Right lung (tissue), 10 donors: ENCODE measurements at places on chromosomes 2 and 18. TPM values are rescaled to one million over a fixed set of nuclear protein-coding genes. Genes with fewer than 3 reads are reported as not detected.

DNA sequence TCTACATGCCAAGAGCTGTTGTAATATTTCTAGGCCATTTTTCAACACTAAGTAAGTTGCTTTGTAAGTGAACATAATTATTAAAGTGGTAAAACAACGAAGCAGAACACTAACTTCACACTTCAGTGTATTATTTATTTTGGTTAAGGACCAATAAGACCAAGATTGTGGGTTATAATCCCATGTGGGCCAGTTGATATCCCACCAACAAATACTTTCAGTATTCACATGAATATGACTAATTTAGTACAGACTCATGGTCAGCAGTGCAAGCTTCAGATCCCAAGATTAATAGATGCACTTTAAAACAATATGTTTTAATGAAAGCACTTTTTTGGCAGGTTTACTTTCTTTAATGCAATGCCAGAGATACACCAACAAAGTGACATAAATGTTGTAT is 154.3 kb downstream of the LCLAT1 start:
- DNase-seq: no peak

DNA sequence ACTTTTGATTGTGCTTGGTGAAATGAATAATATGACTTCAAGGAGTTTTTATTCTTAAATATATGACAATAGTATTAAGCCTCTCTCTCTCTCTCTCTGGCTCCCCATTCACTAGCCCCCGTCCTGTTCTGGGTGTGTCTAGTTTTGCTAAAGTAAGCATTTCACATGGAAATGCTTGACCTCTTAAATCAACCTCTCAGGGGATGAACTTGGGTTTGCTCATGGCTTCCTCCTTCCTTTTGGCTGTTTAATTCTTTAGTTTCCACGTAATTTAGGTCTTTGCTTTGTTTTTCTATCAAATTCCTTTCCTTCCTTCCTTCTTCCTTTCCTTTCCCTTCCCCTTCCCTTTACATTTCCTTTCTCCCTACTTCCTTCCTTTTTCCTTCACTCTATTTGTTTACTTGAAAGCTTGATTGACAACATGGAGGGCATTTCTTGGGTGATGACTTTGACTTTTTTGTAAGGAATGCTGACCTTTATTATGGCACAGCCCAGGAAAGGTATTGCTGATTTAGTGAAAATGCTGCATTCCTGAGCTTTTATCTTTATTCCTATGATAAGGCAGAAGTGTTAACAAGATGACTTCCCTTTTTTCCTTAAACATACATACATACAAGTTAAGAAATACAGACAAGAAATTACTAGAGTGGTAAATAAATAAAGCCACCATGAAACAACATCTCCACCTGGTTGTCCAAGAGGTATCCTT is 3.6 kb downstream of the DPP4 start:
- no peak for DNase-seq

GRCh38 chr2:50957896-50958295 is 74.0 kb downstream of the NRXN1 start:
- peak; percentile 6 for DNase-seq

DNA sequence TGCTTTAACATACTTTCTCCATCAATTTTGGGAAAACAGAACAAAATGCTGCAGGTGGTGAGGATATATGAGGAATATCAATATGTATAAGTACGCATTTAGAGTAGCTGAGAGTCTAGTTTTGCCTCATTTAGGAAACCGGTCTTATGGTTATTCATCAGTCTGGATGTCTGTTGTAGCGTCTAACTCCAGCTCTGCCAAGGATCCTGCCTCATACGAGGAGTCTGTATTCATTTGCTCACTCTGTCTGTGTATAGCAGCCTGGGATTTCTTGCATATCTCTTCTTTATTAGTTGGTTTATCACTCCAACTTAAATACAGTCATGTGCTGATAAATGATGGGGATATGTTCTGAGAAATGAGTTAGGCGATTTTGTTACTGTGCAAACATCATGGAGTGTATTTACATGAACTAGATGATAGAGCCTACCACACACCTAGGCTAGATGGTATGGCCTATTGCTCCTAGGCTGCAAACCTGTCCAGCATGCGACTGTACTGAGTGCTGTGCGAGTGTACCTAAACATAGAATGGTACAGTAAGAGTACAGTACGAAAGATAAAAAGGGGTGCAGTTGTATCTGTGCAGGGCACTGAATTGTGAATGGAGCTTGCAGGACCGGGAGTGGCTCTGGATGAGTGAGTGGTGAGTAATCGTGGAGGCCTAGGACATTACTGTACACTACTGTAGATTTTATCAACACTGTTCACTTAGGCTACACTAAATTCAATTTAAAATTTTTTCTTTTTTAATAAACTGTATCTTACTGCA is 148.1 kb downstream of the ZNF407 start:
- DNase-seq: no peak

GRCh38 chr18:38174594-38174993 is 609.0 kb upstream of the CELF4 start:
- no peak for DNase-seq

DNA sequence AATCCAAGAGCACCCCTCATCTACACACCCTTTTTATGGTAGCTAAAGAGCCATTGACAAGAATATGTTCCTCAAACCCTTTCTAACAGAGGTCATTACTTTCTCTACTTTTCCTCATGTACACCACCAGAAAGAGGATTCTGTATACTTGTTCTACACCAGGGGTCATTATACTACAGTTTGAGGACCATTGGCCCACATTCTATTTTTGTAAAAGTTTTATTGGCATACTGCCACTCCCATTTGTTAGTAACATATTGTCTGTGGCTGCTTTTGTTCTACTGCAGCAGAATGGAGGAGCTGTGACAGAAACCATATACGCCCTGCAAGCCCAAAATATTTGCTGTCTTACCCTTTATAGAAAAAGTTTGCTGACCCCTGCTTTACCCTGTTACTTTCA is 14.3 kb downstream of the HTR2B start:
- DNase-seq: peak; percentile 53

- no peak for DNase-seq
Measured at GRCh38 chr2:168089200-168089599, 158.2 kb downstream of the STK39 start.

GRCh38 chr2:44578471-44579093 is 216.8 kb downstream of the CAMKMT start:
- DNase-seq: no peak

GRCh38 chr2:75431763-75432162 is 129.0 kb downstream of the EVA1A start:
- no peak for DNase-seq

DNA sequence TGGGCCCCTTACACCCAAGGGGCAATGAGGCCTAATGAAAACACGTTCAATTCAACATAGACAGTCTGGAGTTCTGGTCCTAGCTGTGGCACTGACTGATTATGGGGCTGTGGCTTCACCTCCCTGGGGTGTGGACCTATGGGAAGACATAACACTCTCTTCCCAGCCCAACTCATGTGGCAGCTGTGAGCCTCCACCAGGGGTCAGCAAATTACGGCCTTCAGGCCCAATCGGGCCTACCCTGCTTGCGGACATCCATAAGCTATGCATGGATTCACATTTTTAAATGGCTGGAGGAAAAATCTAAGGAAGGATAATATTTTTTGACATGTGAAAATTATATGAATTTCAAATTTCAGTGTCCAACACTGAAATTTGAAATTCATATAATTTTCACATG is 101.3 kb downstream of the LOXHD1 start:
- no peak for DNase-seq

DNA sequence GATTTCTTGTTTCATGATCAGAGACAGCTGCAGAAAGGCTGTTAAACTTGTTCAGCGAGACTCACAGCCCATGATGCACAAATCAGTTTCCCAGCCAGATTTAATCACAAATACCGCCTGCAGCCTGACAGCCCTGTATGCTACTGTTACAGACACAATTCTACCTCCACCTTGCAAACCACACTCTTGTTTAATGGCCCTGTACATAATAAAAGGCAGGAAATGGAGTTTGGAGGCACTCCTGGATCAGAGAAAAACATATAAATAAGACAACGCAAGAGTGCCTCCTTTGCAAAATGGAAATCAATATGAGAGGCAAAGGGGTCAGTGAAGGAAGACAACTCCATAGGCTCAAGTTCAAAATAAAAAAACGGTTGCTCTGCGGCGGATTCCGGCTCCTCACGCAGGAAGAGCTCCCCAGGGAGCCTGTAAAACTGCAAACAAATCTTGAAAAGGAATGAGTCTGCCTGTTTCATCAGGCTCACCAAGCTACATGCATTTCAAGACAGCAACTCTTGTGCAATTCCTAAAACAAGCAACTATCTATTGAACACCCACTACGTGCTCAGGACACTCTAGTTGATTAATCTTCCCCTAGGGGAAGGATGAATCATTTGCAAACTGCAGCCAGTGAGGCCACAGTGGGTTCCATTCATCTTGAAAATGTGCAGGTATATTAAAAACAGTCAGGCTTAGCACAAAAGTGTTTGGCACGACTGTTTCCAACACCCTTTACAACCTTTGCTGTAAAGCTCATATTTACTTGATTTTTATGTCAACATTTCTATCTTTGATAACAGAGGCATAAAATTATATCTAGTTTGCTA is 37.5 kb downstream of the TBC1D8 start:
- no peak for DNase-seq

The ZBTB7C gene
- 1.8 TPM for polyA plus RNA-seq

The CYS1 gene
- 15.6 TPM for polyA plus RNA-seq

The MOCOS gene
- 1.1 TPM for polyA plus RNA-seq

The LCT gene
- polyA plus RNA-seq: 0.05 TPM

The PFN4 gene
- polyA plus RNA-seq: 3.2 TPM
